Hematopoietic multipotent progenitor cell treated with erythropoietin and hydrocortisone succinate and interleukin-3 and kit ligand, for 4 days (in vitro differentiated cells): ENCODE measurements at places on chromosomes 2 and 18.

GRCh38 chr2:21019000-21019677 is 24.7 kb downstream of the APOB start:
- no peak for DNase-seq

GRCh38 chr18:10926621-10927161 is 222.7 kb downstream of the PIEZO2 start:
- peak; percentile 29 for DNase-seq

- peak; percentile 70 for DNase-seq
Measured at GRCh38 chr2:23404426-23404825, 19.4 kb downstream of the KLHL29 start.

GRCh38 chr2:11812466-11813248 is 66.2 kb downstream of the LPIN1 start:
- DNase-seq = no peak

DNA sequence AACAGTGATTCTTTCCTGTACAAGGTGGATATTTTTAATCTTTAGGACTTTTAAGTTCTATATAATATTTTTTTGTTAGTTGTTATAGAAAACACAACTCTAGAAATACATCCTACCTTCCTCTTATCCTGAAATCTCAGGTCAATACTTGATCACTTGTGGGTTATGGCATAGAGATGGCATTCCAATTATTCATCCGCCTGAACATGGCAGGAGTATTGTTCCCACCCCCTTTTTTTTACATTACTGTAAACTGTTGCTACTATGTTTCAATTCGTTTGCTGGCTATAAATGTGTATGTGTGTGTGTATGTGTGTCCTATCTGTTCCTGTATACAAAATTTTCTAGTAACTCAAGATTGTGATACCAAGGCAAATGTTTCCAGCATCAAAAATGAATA is 43.3 kb upstream of the FN1 start:
- no peak for DNase-seq

DNA sequence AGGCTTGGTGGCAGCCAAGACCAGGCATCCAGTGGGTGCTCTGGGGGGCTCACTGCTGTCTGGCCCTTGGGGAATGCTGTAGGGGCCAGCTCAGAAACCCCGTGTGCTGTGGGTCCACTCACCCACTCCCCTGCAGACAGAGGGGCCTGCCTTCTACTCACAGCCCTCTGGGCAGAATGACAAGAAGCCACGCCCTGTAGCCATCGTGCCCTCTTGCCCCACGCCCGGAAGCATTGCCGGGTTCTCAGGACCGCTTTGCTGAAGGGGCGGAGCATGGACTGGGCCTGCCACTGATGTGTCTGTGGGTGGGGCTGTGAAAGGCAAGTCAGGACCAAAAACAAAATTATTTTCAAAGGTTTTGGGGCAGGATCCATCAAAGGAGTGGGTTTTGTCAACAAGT is 27.8 kb downstream of the GLI2 start:
- DNase-seq = peak; percentile 11

GRCh38 chr2:96140941-96141623 is 2.8 kb upstream of the ASTL start:
- no peak for DNase-seq

- no peak for DNase-seq
Measured at GRCh38 chr2:219266886-219267285, 12.3 kb upstream of the DNAJB2 start.

- DNase-seq = peak; percentile 12
Measured at GRCh38 chr2:86140969-86141392, 34.9 kb downstream of the PTCD3 start.

GRCh38 chr2:216113572-216113971 is 4.4 kb downstream of the XRCC5 start:
- no peak for DNase-seq

GRCh38 chr2:42268528-42269151 is 92.4 kb downstream of the COX7A2L start:
- no peak for DNase-seq

- no peak for DNase-seq
Measured at GRCh38 chr18:8701546-8702118, 3.7 kb upstream of the MTCL1 start.

DNA sequence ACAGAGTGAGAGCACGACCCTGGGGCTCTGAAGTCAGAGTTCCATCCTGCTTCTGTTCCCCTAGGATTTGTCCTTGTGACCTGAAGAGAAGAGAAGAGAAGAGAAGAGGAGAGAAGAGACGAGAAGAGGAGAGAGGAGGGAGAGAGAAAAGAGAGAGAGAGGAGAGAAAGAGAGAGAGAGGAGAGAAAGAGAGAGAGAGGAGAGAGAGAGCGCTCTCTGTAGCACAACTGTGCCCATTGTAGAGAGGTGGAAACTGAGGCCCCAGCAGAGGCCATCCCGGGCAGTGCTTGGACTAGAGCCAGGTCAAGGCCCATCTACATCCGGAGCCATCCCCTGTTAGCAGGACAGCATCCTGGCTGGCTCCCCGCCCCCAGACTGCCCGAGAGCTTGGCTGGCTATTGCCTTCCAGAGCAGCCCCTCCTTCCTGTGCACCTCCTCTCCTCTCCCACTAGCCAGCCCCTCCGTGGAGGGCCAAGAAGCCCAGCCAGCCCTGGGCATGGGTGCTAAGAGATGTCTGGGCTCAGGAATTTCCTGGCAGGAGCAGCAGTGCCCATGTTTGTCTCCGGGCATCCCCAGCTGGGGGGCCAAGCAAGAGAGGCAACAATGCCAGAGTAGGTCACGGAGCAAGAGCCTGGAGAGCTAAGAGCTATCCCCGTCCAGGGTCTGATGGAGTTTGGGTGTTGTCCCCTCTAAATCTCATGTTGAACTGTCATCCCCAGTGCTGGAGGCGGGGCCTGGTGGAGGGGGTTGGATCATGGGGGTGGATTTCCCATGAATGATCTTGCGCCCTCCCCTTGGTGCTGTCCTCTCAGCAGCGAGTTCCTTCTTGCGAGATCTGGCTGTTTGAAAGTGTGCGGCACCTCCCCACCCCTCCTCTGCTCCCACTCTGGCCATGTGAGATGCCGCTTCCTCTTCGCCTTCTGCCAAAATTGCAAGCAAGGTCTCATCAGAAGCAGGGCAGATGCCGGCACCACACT is 18.2 kb upstream of the GPR55 start:
- peak; percentile 80 for DNase-seq

DNA sequence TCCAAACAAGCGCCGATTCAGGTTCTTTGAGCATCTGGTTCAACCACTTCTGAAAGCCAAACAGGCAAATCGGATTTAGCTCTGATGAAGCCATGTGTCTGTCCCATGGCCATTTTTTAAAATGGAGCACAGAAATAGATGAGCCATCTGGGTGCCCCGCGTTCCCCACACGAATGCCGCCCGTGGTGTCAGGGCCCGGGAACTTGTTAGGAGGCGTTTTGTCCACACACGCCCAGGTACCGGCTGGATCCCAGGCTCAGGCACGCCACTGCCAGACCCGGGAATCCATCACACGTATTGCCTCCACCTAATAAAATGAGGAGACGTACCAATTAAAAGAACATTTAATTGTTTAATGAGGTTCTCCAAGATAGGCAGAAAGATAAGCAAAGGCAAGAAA is 374.4 kb upstream of the SALL3 start:
- no peak for DNase-seq

GRCh38 chr2:113692698-113693428 is 63.6 kb downstream of the SLC35F5 start:
- peak; percentile 50 for DNase-seq

DNA sequence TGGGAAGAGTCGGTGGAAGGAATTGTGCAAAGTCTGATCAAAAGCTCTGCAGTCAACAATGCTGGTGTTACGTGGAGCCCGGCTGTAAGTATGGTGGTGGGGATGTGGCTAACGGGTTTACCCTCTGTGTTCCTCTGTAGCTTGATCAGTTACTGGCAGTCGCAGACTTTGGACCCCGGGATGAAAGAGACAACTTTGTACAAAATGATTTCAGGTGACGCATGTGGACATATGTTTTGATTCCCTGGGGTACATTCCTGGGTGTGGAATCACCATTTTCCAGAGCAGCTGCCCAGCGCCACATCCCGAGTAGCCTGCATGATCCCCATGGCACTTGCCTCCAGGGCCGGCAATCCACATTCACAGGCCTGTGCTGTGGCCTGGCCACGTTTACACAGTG is 9.8 kb downstream of the RBFA start:
- no peak for DNase-seq

DNA sequence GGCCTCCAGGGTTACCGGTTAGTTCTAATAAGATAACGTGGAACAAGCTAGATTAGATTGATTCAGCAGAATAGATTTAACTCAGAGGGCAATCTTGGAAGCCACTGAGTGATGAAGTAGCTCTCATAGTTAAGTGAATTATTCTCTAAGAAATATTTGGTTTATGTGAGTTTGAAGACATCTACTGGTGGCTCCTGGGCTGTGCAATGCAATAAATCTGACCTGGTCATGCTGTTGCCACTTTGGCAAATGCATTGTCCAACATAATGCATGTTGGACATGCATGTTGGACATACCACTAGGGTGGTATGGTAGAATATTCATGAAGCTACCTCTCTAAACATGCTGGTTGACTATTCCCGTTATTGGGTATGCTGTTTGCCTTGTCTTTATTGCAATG is 493.7 kb upstream of the VRK2 start:
- DNase-seq = no peak

DNA sequence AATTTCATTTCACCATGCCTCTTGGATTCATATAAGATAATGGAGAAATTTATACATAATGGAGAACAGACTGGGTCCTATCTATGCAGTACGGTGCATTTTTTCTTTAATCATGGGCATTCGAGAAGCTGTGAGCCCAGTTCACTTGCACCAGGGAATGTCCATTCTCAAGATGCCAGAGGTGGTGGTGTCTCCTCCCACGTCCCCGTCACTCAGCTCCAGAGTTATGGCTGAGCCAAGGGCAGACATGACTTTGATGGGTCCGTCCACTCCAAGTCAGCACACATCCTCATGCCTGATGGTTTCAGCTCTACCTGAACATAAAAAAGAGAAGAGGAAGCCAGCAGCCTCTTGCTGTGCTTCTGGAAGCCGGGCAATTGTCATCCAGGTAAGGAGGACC is 42.1 kb upstream of the CREG2 start:
- DNase-seq = no peak

GRCh38 chr2:112821142-112821541 is 15.4 kb downstream of the IL1B start:
- DNase-seq = no peak
